ENCODE measurements at places on chromosomes 1 and 21.

DNA sequence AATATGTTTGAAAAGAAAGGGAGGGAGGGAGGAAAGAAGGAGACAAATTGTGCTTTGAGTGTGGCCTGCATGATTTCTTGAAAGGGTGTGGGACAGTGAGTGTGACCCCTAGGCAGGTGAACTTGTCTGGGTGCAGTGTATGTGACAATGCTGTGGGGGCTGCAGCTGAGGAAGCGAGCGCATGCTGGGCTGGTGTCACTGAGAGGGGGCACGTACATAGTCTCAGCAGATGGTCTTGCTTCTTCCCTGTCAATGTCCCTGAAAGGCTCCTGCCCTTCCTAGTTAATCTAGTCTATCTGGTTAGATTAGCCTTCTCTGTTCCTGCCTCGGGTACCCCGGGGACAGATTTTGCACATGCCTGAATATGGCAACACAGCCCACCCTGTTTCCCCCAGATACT lies 9.8 kb downstream of the FAAH start:
- no peak for DNase-seq

DNA sequence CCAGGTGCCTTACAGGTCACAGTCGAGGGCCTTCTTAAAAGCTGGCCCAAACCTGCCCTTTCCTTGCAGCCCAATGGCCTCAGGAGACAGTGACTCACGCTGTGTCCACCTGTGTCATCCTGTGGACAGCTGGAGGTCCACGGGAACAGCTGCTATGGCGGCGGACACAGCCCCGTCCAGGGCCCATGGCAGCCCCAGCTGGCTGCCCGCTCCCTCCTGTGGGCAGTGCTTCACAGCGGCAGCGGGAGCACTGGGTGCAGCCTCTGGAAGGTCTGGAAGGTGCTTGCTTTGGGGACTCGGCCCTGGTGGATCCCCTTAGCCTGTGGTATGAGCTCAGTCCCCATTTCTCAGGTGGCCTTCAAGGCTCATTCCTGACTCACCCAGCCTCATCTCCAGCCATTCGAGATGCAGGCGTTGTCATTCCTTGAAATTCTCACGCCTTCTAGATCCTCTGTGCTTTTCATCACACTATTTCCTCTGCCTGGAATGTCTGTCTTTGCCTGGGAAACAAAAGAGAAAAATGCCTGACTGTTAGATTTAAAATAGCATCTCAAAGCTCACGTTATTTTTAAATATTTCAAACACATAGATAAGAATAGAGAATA lies 86.8 kb downstream of the KIF26B start:
- DNase-seq = no peak

DNA sequence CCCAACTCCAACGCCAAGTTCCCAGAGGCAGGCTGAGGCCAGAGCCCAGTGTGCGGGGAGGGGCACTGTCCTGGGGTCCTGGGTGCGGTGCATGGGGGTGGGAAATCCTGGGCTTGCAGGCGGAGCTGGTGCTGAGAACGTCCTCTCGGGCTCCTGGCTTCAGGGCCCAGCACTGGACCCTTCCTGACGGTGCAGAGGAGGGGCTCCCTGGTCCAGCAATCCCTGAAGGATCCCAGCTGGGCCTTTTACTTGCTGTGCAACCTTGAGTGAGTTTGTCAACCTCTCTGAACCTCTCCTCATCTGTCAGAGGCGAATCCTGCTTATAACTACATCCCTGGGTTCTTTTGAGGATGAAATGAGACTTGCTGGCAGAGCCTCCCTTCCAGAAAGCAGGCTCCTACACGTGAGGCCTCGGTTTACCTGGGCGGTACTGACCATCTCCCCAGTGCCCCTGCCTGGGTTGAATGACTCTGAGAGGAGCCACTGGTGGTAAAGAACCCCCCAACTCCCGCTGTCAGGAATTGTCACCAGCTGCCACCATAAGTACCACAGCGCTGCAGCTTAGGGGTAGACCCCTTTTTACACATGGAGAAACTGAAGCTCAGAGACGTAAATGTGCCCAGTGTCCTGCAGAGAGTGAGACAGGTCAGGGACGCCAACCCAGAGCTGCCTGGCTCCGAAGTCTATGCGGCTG lies 77.3 kb downstream of the DHRS3 start:
- DNase-seq = no peak

- no peak for DNase-seq
Observed at GRCh38 chr1:188761226-188761625, 1716.4 kb downstream of the BRINP3 start.

DNA sequence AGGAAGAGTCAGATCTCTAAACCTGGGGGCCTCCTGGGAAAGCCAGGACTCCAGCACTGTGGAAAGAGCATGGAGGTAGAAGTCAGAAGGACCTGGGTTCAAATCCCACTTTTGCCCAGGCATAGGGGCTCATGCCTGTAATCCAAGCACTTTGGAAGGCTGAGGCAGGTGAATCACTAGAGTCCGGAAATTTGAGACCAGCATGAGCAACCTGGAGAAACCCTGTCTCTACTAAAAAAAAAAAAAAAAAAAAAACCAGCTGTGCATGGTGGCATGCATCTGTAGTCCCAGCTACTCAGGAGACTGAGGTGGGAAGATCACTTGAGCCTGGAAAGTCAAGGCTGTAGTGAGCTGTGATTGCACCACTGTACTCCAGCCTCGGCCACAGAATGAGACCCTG lies 31.8 kb downstream of the LDLRAP1 start:
- no peak for DNase-seq

Measured in brain microvascular endothelial cell (primary cell).